Fibroblast of skin of scalp (primary cell): ENCODE measurements at places on chromosomes 5 and 9.

DNA sequence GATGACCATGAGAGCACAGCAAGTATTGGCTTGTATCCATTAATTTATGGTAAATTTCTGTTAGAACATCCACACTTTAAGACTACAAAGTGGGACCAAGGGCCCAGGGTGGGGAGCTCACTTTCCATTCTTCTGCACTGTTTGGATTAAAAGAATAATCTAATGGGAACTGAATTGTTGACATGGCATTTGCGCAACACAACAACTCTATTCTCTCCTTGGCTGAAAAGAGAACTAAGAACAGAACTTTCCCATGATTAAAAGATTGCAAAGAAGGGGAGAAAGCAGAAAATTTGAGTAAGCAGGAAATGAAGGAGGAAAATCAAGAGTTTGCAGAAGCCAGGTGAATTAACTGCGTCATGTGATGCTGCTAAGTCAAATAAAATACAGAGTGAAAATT lies 143.4 kb downstream of the HINT1 start:
- DNase-seq: no peak

DNA sequence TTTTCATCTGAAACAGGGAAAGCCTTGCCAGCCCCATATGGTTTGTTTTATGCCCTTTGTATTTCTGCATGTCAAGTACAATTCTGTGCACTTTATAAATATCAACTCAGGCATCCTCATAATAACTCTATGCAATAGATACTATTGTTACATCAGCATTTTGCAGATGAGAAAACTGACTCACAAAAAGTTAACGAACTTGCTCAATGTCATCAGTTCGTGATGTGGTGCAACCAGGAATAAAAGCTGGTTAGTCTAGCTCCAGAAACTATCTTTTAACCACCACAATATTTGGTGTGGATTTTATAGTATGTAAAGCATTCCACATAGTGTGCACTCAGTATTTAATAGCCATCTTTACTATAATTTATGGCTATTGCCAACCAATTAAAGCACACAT lies 134.9 kb downstream of the MRPS30 start:
- DNase-seq: peak; percentile 94

DNA sequence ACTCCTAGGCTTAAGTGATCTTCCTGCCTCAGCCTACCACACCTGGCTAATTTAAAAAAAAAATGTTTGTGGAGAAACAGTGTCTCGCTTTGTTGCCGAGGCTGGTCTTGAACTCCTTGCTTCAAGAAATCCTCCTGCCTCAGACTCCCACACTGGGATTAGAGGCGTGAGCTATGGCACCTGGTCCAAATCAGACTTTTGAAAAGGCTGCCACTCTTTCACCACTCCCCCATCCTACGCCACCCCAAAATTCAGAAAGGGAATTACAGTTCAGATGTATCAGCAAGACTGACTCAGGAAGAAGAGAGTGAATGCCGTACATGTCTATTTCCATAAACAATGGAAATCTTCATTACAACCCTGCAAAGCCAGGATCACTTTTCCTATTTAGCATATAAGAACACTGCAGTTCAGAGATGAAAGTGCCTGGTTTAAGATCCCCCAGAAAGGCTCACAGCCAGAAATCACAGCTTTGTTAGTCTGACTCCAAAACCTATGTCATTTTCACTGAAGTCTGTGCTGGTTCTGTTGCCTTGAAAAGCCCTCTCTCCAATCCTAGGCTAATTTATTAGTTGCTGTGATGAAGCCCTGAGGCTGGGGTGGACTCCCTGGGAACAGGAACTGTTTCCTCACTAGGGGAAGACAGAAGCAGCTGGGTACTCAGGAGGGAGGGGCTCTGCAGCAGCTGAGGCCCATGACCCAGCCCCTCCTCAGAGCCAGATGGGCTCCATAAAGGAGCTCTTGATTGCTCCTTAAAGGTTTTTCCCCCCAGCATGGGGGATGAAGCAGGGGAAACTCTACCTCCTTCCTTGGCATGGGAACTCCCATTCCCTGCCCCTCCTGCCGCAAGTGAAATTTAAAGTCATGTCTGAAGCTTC lies 3.1 kb downstream of the FBLL1 start:
- DNase-seq: no peak

- DNase-seq: no peak
Measured at GRCh38 chr9:112731971-112732370, 14.1 kb upstream of the INIP start.

GRCh38 chr5:135122797-135123196 lies 88.8 kb upstream of the PITX1 start:
- DNase-seq: no peak

DNA sequence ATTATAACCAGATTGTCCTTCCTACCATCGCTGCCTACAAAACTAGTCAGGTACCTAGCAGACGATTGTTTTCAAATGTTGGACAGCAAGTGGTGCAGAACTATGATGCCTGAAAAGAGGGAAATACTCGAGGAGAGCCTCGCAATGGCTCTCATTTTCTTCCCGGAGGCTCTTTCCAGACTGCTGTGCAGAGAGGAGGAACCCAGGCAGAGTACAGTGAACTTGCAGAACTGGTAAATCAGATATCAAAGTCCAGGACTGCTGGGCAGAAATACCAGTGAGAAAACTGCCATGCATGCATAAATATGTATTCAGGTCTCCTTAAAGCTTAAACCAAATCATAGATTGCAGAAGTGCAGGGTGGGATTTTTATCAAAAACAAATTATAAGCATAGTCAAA lies 26.4 kb upstream of the UGT3A1 start:
- no peak for DNase-seq

DNA sequence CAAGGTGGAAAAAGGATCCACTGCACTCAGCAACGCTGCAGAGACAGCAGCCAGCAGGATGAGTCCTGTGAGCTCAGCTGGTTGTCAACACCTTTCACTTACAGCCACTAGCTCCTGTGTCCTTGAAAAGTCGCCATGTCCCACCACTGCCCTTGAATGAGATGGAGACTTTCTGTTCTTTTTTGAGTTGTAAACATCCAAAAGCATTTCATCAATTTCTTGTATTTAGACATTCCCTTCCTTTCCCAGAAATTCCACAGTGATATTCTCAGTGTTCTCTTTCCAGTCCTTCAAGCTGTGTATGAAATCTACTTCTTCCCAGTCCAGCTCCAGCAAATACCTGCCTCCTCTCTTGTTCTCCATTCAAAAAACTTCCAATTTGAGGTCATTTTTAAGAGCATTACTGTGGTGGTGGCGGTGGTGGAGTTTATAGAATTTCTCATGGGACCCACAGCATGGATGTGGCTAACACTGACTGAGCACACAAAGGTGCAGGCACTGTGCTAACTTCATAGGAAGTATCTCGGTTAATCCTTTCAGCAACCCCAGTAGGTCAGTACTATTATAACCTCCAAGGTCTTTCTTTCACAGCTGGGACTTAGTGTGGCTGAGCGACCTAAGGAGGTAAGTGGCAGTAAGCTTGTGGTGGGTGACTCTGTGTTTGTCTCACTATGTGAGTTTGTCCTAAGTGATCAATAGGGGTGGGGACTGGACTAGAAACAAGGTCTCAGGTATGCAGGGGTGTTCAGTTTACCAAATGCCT lies 15.0 kb upstream of the GPX3 start:
- DNase-seq: no peak

- peak; percentile 2 for DNase-seq
Measured at GRCh38 chr5:164289526-164289925, 784.1 kb downstream of the MAT2B start.

- DNase-seq: no peak
Measured at GRCh38 chr9:127162864-127163365, 40.5 kb upstream of the ANGPTL2 start.

DNA sequence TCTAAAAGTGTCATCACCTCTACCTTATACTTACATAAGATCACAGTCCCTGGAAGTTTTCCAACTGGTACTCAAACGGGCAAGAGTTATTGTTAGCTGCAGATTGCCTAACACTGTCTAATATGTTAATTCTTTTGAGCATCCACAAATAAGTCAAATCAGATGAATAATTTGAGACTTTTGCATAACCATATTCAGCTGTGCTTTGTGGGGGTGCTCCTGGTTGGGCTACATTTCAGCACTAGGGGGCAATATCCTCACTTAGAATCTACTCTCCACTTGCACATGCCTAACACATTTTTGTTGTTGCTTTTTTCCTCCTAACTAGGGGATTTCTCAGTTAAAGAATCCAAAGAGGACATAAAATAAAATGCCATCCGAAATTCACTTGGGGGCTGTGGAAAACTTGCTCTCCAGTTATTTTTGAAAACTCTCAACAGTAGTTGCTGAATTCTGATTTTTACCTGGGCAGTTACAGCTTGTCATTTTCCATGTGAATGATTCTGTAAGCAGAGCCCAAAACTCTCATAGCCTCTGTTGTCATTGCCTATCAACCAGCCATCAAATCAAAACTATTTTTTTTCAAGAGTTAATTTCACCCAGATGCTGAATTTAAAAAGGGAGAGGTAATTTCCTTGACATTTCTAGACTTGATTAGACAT lies 71.5 kb downstream of the TRIM36 start:
- peak; percentile 55 for DNase-seq

DNA sequence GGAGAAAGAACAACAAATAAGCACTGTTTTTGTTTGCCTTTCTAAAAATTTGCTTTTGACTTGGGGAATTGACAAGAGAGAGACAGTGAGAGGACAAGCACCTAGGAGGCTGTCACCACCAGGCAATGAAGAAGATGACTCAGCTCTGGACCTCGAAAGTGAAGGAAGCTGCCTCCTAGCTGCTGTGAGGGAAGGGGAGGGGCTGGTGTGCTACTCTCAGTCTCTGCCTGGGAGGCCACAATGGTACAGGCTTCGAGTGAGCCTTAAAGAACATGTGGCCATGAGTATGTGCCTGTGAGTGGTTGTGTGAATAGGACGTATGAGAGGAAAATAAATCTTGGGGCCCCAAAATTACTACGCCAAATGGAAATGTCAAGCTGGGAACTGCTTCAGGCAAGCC lies 7.1 kb upstream of the PLK2 start:
- DNase-seq: peak; percentile 72

GRCh38 chr5:159620853-159621540 lies 290.7 kb upstream of the IL12B start:
- no peak for DNase-seq

- no peak for DNase-seq
Measured at GRCh38 chr5:134115806-134116175, 1.3 kb downstream of the TCF7 start.

DNA sequence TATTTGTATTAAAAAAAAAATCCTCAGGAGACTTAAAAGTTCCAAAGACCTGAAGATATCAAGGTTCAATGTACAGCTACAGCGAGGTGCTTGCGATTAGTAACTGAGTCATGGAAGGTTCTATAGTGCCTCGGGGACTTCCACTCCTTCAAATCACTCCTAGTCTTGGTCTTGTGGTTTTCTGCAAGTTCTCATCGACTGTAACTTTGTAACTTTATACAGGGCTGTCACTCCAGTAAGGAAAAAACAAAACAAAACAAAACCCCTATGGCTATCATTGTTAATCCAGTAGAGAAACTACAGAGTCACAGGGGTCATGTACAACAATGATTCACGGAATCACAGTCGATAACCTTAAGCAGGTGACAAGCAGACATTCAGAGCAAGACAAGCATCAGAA lies 39.8 kb upstream of the SELENOP start:
- no peak for DNase-seq

- DNase-seq: peak; percentile 37
Measured at GRCh38 chr9:121634329-121635261, 16.8 kb upstream of the DAB2IP start.

GRCh38 chr5:144567421-144567780 lies 396.7 kb downstream of the KCTD16 start:
- no peak for DNase-seq

- no peak for DNase-seq
Measured at GRCh38 chr9:108924466-108924865, 9.5 kb downstream of the ELP1 start.

DNA sequence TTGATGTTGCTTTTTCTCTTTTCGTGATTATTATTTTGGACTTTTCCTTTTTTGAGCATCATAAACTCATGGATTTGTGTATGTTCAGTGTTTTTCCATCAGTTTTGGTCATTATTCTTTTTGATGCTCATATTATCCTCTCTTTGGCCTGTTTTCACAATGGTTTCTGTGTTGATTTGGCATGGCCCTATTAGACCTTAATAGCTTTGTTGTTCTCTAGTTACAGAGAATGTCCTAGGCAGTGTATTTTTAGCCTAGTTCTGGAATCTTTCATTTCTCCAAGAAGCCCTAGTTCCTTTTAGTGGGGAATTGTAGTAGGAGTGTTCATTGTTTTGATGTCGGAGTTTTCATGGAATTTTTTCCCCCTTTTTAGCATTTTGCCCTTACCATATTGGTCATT lies 41.3 kb upstream of the ROPN1L start:
- DNase-seq: no peak

GRCh38 chr5:157533011-157533481 lies 42.5 kb downstream of the ADAM19 start:
- DNase-seq: no peak

GRCh38 chr5:149170299-149170698 lies 29.0 kb downstream of the ABLIM3 start:
- no peak for DNase-seq

- DNase-seq: peak; percentile 52
Measured at GRCh38 chr9:70553707-70554673, 139.5 kb upstream of the KLF9 start.

GRCh38 chr5:76642390-76643040 lies 19.3 kb upstream of the F2RL2 start:
- peak; percentile 59 for DNase-seq

DNA sequence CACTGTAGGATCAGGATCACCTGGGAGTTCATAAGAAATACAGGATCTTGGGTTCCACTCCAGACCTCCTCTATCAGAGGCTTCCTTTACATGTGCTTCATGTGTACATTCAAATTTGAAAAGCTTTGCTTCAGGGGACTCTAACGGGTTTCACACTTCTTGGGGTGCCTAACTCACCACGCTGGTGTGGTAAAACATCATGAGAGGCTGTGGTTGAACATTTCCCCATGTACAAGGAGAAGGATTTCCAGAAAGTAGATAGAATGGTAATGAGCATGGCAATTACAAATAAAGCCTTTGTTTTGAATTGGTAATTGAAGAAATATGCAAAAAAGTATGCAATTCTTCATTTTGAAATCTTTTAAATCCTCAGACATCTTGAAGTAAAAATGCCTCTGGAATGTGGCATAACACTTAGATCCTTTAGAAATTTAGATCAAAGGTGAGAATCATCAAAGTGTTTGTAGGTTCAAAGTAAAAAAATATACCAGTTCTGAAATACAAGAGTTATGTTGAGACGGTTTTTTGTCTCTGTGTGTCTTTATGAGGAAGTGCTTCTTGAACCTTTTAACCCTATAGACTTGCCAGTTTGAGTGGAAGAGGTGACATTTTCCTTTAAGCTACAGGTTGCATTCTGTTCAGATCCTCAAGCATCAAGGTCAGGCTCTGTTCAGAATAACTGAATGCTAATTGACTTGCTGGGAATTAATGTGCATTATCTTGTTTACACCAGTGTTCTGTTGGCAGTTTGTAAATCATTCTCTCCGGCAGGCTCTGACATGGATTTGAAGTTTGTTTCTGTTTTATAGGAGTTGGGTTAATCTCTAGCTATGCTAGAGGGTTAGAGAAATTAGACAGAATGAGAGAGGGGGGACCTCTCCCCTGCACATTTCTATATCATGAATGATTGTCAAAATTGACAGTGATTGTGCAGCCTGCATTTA lies 415.3 kb downstream of the MAN2A1 start:
- peak; percentile 15 for DNase-seq
